Tongue (tissue), 3 donors: ENCODE measurements at places on chromosomes 11 and 22. TPM values are rescaled to one million over a fixed set of nuclear protein-coding genes. Genes with fewer than 3 reads are reported as not detected.

Gene E2F8
- 7.3 TPM for total RNA-seq

Gene ZBTB16
- total RNA-seq = 52.1 TPM

Gene CCDC73
- total RNA-seq = not detected

Gene KCNQ1
- 2.6 TPM for total RNA-seq

Gene GTSE1
- total RNA-seq = 5.5 TPM

Gene ELFN2
- total RNA-seq = 1.0 TPM

Gene LDLRAD3
- total RNA-seq = 10.9 TPM

Gene TPBGL
- 0.51 TPM for total RNA-seq

Gene DDX25
- not detected for total RNA-seq

Gene OR52E5
- total RNA-seq = not detected

Gene GAB4
- not detected for total RNA-seq

Gene TMEM45B
- total RNA-seq = 1.5 TPM

Gene SYT7
- total RNA-seq = 6.5 TPM

Gene CRYAB
- 90.5 TPM for total RNA-seq

Gene GLYATL1
- 1.4 TPM for total RNA-seq

Gene LMO1
- 0.41 TPM for total RNA-seq

Gene OR2AG1
- not detected for total RNA-seq

Gene TMPRSS13
- 2.2 TPM for total RNA-seq

Gene APOA4
- not detected for total RNA-seq

Gene CTSF
- 35.7 TPM for total RNA-seq

Gene ZNRF3
- total RNA-seq = 12.4 TPM

Gene IGSF22
- 6.2 TPM for total RNA-seq

Gene TMEM191B
- total RNA-seq = not detected

Gene VWCE
- 0.41 TPM for total RNA-seq

Gene CCDC134
- total RNA-seq = 16.5 TPM

Gene GALNT18
- 35.3 TPM for total RNA-seq
